Stimulated activated CD4-positive, alpha-beta T cell treated with anti-CD3 and anti-CD28 coated beads, Interleukin-1b, Interleukin-23, amount 100 ng/mL, for 1 hour (primary cell): ENCODE measurements at places on chromosomes 12 and 14.

- DNase-seq = no peak
Measured at GRCh38 chr12:76726626-76727025, 37.3 kb upstream of the ZDHHC17 start.

DNA sequence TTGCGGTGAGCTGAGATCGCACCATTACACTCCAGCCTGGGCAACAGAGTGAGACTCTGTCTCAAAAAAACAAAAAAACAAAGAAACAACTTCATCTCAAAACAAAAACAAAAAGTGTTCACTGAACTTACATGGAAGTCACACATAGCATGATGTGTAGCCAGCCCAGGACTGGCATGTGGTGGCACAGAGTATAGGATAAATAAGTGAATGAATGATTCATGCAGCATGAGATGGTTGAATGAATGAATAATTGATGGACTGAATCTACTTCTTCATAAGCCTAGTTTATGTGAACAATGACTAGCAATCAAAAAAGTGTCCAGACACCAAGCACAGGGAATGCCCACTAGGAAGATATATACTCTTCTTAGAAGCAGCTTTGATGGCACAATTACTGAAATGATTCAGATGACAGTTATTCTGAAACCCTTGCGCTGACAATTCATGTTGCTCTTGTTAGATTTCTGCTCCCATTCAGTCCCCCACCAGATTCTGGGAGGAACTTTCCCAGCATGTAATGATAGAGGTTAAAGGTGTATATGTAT is 31.6 kb upstream of the SERPINA6 start:
- DNase-seq = no peak

GRCh38 chr12:25690996-25691864 is 138.1 kb upstream of the LMNTD1 start:
- DNase-seq = no peak

- no peak for DNase-seq
Measured at GRCh38 chr12:110345963-110346362, 57.5 kb downstream of the ANAPC7 start.

DNA sequence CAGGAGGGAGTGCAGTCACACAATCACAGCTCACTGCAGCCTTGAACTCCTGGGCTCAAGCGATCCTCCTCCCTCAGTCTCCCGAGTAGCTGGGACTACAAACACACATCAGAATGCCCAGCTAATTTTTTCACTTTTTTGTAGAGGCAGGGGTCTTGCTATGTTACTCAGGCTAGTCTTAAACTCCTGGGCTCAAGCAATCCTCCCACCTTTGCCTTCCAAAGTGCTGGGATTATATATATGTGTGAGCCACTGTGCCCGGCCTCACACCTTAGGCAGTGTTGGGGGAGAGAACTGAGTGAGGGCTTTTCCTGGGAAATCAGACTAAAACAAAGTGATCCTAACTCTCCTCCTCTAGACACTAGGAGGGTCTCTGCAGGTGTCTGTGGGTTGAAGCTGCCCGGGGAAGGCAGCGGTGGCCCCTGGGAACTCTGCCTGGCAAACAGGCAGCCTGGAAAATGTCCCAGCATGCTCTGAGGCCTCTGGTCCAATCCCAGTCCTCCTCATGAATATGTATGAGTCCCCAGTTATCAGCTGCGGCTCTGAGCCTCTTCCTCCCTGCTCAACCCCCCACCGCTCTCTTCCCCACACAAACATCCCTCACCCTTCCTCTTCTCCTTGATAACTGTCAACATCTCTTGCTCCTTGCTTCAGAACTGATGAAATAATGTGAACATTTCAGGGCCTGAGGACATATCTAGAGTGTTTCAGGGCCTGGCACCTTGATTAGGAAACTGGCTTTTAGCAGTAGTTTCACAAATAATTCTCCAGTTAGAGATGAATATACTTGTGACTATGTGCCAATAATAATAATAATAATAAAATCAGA is 7.9 kb upstream of the NAA25 start:
- DNase-seq = no peak

- no peak for DNase-seq
Measured at GRCh38 chr14:86798330-86798729, 1194.7 kb downstream of the GALC start.

- no peak for DNase-seq
Measured at GRCh38 chr14:95526483-95527386, 8.1 kb upstream of the GLRX5 start.

DNA sequence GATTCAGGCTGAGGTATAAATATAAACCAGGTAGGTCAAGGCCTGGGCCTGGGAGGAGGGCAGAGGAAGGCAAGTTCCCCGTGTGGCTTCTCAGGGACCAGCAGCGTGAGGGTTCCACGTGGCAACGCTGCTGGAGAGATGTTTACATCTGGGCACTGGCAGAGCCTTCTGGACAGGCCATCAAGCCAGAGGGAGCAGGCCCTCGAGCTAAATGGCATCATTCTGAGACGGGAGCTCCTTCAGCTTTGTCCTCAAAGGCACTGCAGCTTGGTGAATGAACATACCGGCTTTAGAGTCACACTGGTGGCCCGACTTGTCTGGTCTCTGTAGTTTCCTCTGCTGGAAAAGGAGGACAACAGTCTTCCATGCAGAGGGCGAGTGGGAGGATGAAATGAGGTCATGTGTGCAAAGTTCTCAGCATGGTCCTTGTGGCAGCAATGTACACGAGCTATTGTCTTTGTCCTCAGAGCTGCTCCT is 231.3 kb downstream of the ZFP36L1 start:
- DNase-seq = no peak
